ENCODE measurements at places on chromosomes 3 and 15.

DNA sequence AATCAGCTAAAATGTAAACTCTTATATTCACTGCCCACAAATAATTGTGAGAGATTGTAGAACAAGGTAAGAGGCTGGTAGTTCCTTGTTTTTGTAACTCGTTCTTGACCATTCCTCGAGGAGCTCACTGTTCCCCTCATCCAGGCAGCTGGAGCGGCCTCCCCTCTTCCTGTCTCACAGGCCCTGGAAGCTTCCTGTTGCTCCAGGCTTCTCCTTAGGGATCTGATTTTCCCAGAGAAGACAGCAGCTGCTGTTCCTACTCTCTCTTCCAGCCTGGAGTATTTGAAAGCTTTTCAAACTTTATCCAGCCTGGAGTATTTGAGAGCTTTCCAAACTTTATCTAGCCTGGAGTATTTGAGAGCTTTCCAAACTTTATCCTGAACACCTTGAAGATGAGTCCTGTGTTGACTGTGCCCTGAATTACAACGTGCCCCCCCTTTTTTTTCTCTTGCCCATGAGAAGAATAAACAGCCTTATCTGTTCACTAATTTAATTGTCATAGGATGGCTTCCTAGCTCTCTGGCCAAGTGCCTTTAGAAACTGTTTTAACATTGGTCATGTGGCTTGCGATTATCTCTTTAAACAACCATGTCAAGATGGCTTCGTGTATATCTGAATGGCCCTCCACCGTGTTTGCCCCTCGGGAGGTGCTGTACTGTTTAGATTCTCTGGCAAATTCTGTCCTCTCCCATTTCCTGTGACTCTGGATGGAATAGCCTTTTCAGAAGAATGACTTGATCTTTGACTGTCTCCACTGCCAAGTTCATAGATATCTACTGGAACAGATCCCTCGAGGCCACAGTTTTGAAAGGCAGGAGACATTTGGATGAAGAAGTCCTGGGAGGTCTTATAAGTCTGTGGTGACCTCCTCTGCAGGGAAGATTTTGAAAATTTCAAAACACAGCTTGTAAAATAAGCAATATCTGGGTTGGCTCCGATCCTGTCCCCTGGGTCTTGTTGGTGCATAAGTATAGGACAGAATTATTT, 4.8 kb downstream of the ADAMTSL3 start:
- no peak for DNase-seq

DNA sequence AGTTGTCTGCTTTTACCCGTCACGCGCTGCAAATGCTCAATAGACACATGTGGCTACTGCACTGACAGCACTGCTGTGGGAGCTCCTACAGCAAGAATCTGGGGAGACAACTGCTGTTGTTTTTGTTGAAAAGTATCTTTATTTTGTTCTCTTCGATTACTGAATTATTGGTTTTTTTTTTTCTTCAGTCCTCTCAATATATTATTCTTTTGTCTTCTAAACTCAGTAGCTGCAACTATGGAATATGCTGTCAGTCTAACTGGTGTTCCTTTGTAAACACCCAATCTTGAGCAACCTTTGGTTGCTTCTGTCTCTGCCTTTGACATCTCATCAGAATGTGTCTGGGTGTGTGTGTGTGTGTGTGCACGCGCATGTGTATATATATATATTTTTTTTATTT, 12.6 kb downstream of the DCP1A start:
- DNase-seq = no peak

GRCh38 chr3:147049821-147050220, 356.5 kb downstream of the ZIC4 start:
- DNase-seq = no peak

- no peak for DNase-seq
Measured at GRCh38 chr3:33236005-33236404, 17.4 kb upstream of the SUSD5 start.

GRCh38 chr3:14156843-14157561, 21.4 kb downstream of the XPC start:
- no peak for DNase-seq

DNA sequence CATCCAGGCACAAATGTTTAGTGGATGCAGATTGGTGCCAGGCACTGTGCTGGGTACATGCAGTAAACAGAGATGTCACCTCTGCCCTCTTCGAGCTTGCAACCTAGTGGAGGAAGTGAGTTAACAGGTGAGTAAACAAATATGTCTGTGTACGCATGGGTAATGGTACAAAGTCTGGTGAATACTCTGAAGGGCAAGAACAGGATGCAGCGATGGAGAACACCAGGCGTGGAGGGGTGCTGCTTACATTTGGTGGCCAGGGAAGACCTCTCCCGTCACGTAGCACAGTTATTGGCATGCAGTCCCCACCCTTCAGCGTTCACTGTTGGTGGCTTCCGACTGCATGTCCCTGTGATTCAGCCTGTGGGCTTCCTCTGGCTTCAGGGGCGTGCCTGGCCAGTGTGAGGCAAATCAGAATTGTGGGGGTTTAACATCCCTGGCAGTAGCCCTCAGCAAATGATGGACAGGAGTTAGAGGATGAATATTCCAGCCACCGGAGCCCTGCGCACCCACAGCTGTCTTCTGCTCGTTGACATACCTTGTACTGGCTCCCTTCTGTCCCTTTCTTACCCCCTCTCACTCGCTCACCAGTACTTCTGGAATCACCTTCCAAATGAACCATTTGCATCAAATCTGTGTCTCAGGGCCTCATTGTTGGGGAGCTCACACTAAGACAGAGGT, 9.1 kb upstream of the HDAC11 start:
- DNase-seq = no peak

DNA sequence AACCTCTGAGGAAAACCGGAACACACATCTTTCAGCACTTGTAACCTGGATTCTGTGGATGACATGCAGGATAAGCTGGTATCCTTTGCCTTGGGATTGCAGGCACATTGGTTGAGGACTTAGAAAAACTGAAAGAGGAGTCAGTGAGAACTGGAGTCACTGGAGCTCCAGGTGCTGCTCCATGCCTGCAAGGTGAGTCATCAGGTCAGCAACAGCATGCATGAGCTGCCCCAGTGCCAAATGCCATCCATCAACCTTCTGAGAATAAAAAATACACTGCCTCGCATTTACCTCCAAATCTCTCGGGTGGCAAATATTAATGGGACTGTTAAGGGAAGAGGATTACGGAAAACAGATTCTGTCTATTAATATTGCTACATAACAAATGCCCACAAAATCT, 729.1 kb downstream of the NTRK3 start:
- no peak for DNase-seq

DNA sequence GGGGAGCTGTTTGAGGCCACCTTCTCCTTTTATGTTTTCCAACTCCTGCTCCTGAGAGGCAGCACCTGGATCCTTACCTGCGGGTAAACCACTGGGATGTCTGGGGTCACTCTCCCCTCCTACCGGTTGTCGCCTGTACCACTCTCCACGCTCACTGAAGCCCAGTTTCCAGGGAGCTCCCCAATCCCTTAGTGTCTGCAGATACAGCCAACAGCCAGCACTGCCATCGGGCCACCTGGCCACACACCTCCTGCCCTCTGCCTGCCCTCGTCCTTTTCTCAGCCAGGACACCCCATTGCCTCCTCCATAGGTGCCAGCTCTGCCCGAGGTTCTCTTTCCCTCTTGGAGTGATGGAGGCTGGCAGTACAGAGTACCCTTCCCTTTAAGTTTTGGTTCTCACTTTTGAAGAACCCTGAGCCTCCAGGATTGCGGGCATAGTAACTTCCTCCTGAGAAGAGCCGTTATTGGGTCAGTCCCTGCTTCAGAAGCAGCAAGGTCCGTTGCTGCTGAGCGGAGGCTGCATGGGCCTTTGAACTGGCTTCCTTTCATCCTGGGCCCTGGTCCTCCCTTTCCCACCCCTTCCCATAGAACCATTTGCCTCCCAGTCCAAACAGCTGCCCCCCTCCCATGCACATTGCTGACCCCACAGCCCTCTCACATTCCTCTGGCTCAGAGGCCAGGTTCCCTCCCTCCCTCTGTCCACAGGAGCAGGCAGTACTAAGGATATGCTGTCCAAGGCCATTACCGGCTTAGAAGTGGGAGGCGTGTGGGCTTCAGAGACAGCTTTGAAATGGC, 30.9 kb downstream of the ARNT2 start:
- DNase-seq = no peak

DNA sequence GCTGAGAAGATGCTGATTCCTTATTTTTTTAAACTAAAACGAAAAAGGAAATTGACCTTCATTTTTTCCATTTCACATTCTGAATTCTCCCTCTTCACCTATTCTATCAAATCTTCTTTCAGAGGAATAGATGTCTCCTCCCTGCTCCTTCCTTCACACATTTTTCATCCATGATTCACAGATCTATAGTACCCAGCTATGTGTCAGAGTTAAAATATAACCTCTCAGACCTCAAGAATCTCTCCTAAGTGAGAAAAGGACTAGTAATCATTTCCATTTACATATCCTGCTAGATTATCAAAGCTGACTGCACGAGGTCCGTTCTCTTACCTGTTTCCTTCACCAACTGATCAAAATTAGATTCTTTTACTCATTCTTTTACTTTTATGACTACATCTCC, 1297.6 kb upstream of the ALCAM start:
- DNase-seq = no peak

- DNase-seq = no peak
Measured at GRCh38 chr3:72175296-72175858, 390.4 kb upstream of the PROK2 start.

GRCh38 chr3:32414522-32415202, 23.0 kb downstream of the CMTM7 start:
- no peak for DNase-seq

- no peak for DNase-seq
Measured at GRCh38 chr3:169303660-169304059, 359.9 kb downstream of the MECOM start.

GRCh38 chr3:9514306-9514705, 39.3 kb downstream of the LHFPL4 start:
- no peak for DNase-seq

Measured in left renal cortex interstitium (tissue), 4 donors.